ENCODE measurements at places on chromosomes 2 and 18.

GRCh38 chr2:118830118-118830517 is 17.3 kb downstream of the EN1 start:
- DNase-seq: no peak

- no peak for DNase-seq
These were observed 249.4 kb upstream of the KLHL29 start for GRCh38 chr2:23135481-23136100.

DNA sequence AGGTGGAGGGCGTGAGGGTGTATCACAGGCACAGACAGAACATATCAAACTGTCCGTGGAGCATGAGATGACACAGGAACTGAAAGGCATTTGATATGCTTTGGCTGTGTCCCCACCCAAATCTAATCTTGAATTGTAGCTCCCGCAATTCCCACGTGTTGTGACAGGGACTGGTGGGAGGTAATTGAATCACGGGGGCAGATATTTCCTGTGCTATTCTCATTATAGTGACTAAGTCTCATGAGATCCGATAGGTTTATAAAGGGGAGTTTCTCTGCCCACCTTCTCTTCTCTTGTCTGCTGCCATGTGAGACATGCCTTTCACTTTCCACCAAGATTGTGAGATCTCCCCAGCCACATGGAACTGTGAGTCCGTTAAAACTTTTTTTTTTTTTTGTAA is 123.1 kb upstream of the PIEZO2 start:
- no peak for DNase-seq

DNA sequence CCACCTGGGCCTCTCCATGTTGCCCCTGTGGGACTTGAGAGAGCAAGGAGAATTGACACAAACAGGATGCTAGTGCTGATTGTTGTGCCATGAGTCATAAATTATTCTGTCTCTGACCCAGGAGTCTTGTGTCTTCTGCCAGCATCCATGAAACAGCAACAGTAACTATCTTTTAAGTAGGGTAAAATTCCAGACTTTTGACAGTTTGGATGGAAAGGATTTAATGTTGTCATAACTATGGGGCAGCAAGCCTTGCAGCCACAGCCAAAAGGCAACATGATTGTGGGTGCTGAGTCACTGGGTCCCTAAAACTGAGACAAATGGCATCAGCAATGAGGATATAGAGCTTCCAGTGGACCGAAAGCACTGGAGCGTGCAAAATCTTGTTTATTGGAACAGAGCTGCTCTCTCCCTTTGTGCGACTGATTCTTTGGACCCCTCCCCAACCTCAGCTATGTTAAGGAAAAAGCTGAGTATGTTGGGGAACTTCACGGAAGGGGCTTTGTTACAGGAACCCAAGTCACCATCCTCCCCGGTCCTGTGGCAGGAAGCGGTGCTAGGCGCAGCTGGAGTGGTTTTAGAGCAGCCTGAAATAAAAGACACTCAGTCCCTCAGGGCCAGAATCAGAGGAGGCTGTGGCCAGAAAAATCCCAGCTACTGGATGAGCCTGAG is 9.6 kb upstream of the ITPRIPL1 start:
- DNase-seq: no peak

GRCh38 chr2:133711806-133712205 is 143.5 kb upstream of the NCKAP5 start:
- DNase-seq: no peak
